ENCODE measurements at places on chromosomes 5 and 9. TPM values are rescaled to one million over a fixed set of nuclear protein-coding genes. Genes with fewer than 3 reads are reported as not detected.

GRCh38 chr9:88997646-88998045, 6.4 kb downstream of the S1PR3 start:
- DNase-seq, result no peak

DNA sequence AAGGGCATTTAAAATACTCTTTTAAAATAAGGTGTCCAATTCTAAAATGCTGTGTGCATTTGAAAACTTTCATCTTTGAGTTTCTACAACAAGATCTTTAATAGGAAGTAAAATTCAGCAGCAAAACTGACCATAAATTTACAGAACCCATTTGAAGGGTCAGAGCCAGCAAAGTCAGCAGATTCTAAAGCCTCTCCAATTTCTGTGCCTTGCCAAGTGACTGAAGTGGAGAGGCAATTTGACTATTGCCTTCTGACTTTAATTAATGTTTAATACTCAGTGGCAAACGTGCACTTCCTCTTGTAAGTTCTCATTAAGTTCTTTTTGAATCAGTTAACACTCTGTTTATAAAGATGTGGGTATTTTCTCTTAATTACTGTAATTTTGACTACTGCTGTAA, 155.2 kb downstream of the BAAT start:
- DNase-seq, result no peak

DNA sequence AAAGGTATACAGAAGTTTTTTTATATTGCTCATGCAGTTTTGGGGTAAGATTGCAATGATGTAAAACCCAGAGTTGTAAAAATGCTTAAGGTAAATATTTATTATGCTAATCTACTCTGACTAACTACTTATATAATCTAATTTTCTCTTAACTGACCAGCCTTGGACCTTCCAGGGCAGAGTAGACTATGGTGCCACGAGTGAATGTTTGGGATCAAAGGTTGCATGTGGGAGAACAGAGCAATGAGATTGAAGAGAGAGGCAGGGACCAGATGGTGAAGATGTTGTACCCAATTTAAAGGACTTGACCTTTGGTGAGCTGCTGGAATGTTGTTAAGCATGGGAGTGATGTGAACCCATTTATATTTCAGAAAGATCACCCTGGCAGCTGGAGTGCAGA, 34.8 kb upstream of the PANK3 start:
- no peak for DNase-seq

DNA sequence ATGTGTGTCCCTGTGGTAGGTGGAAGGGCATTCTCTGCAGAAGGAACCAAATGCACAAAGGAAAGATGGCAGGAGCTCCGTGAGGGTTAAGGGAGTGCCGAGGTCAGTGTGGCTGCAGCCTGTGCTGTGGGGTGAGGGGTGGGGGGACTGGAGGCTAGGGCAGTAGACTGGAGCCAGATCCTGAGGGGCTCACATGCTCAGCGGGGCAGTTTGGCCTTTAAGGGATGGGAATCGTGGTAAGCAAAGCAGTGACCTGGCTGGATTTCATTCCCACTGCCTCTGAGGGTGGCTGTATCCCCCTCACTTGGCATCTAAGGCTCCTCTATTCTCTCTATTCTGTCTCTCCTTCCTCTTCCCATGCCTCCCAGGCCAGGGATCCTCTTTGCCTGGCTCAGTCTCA, 15.6 kb downstream of the PITX1 start:
- no peak for DNase-seq

DNA sequence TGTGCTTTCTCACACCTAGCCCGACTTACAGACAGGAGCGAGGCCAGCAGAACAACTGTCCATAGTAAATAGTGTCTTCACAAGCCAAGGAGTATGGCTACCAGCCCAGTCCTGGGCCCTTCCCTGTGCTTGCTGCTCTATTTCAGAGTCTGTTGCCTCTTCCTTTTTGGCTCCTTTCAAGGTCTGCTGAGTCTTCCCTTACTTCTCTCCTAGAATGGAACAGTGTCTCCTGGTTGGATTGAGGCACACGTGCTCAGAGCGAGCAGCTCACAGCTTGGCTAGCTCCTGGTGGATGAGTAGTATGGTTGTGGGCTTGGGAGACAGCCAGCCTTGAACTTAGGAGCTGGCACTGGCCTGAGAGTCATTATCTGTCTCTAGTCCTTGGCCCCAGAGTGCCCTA, 72.8 kb downstream of the TLE4 start:
- DNase-seq, result no peak

- no peak for DNase-seq
Measured at GRCh38 chr9:4370501-4370900, 70.6 kb upstream of the GLIS3 start.

DNA sequence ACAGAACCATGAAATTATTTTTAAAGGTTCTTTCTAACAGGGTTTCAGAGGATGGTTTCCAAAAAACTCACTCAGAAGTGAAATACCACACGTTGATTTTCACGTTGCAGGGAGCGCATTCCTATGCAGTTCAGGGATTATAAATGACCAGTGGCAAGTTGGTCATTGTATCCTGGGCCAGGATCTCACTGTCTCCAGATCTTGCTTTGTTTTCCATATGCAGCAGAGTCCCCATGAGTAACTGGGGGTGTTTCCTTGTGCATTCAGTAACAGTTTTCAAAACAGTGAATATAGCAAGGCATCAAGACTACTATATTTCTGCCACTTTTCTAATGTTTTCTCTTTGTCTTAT, 1064.9 kb upstream of the DMAC1 start:
- DNase-seq, result no peak

DNA sequence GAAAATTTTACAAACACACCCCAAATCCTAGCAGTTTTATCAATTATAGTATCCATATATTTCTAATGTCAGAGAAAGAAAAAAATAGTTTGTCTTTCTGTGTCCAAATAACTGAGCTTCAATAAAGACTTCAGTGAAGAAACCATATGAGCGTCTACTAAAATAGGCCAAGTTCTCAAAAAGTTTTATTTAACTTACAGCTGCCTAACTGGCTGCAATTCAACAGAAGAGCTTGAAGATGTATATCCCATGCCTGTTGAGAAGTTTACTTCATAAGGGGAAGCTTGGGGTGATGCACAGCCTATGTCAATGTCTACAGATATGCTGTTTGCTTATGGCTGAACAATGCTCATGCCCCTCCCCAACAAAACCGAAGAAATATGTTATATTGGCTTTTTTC, 43.7 kb upstream of the ELOVL7 start:
- no peak for DNase-seq

Gene GZMA
- polyA plus RNA-seq, result 45.7 TPM

Gene FOXD4L4
- polyA plus RNA-seq, result not detected

Gene SHISAL2B
- not detected for polyA plus RNA-seq

Gene TRAF1
- 16.9 TPM for polyA plus RNA-seq

Gene MARCHF11
- polyA plus RNA-seq, result not detected

Gene SPINK4
- polyA plus RNA-seq, result not detected
